Activated CD4-positive, alpha-beta T cell treated with anti-CD3 and anti-CD28 coated beads for 36 hours (primary cell): ENCODE measurements at places on chromosomes 13 and 19.
A peak's percentile ranks its signal among the peaks of the same experiment; 100 is the strongest.

DNA sequence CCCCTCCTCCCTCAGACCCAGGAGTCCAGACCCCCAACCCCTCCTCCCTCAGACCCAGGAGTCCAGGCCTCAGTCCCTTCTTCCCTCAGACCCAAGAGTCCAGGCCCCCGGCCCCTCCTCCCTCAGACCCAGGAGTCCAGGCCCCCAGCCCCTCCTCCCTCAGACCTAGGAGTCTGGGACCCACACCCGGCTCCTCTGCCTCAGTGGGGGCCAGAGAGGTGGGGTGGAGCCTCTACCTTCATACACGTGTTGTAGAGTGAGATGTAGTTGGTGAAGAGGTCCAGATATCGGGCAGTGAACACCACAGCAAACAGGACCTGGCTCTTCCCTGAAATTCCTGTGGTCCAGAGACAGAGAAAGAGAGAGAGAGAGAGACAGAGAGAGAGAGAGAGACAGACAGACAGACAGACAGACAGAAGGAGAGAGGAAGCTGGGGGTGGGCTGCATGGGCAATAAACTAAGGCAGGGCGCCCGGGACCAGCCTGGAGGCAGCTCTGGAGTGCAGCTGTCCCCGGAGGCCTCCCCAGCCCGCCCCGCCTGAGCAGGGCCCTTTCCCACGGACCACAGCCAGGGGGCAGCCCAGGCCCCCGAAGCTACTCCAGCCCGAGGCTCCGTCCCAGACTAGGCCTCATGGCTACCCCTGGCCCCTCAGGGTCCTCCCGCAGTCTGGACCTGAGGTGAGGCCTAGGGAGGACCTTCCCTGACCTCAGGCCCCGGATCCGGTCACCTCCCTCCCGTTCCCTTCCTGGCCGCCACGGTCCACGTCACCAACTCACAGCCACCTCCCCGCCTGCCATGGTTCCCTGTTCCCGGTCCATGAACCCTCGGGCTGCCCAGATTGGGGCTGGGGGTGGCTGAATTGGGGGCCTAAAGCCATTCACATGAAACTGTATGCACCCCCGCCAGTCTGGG is 907 bp downstream of the KDELR1 start:
- peak; percentile 83 for DNase-seq

GRCh38 chr13:69487576-69487975 is 620.0 kb upstream of the ATXN8OS start:
- no peak for DNase-seq

- DNase-seq: no peak
Measured at GRCh38 chr13:28268800-28269223, 130.5 kb downstream of the PAN3 start.

GRCh38 chr13:96397807-96398206 is 307.9 kb downstream of the HS6ST3 start:
- no peak for DNase-seq

GRCh38 chr13:26132756-26133155 is 80.9 kb upstream of the SHISA2 start:
- peak; percentile 6 for DNase-seq

GRCh38 chr19:45161738-45162607 is 1.2 kb upstream of the NKPD1 start:
- no peak for DNase-seq

DNA sequence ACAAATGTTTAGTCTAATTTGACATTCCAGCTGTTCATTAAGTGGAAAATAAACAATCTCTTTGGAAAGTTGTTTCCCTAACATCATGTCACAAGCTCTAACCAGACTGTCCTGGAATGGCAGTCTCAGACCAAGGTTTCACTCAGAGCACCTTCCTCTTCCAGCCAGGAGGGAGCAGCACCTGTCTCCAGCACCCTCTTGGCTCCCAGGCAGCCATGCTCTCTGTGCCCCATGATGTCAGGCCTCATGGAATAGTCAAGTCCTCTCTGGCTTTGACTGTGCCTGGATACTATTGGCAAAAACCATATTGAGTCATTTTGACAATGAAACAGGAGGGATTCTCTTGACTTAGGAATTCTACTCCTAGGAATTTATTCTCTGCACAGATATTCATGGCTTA is 171.4 kb downstream of the OXGR1 start:
- peak; percentile 20 for DNase-seq

GRCh38 chr13:95106562-95106961 is 194.7 kb downstream of the ABCC4 start:
- DNase-seq: no peak

DNA sequence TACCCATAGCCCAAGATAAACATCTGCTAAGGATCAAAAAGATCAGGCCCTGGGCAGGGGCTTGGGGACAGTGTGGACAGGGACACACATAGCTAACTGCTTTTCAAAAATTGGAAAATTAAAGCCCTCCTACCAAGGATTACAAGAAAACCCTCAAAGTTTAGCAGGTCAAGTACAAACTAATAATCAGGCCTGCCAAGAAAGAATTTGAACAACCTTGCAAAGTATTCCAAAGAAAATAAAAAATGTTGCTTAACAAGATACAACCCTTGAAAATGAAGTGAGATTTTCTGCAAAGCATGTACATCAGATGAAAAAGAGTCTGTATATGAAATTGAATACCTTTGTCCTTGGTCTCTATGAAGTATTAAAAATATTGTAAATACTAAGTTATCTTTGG is 67.3 kb downstream of the KLF12 start:
- no peak for DNase-seq

- DNase-seq: peak; percentile 76
Measured at GRCh38 chr13:21061029-21061763, at the start of gene LATS2. TSS of gene LATS2 (minus strand) at chr13:21061586. CDS start at chr13:21046026, 15,560 bp downstream.

DNA sequence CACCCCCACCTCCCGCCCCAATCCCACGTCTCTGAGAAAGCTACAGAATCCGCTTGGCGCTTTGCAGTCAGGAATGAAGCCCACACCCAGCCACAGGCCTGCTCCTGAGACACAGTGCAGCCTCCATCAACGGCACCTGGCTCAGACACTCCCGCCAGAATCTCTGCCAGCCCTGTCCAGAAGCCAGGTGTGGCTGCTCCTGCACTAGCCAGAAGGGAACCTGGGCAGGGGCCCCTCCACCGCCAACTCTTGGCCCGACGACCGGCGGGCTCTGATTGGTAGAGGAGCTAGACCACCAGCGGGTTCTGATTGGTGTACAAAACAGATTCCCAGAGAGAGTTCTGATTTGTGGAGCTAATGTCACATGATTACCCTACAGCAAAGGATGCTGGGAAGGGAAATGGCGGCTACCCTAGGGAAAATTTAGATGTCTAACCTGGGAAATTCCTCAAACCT is 2.9 kb upstream of the PPP6R1 start:
- DNase-seq: no peak

GRCh38 chr13:38440666-38441065 is 91.0 kb downstream of the UFM1 start:
- DNase-seq: no peak

DNA sequence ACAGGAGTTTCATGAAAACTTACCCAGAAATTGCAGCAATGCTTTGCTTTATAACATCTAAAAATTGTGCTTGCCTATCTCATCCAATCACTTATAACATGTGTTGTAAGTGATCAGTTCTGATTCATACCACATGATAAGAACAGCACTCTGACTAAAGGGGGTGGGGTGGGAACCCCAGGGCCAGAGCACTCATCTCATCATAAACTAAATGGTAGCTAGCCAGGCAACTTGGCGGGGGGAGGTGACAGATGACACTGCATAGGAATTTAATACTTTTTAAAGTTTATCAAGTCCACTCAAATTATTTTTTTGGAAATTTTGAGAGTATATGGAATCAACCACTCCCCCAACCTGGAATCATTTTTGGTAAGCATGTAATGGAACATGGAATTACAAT is 42.1 kb downstream of the FOXO1 start:
- peak; percentile 78 for DNase-seq

DNA sequence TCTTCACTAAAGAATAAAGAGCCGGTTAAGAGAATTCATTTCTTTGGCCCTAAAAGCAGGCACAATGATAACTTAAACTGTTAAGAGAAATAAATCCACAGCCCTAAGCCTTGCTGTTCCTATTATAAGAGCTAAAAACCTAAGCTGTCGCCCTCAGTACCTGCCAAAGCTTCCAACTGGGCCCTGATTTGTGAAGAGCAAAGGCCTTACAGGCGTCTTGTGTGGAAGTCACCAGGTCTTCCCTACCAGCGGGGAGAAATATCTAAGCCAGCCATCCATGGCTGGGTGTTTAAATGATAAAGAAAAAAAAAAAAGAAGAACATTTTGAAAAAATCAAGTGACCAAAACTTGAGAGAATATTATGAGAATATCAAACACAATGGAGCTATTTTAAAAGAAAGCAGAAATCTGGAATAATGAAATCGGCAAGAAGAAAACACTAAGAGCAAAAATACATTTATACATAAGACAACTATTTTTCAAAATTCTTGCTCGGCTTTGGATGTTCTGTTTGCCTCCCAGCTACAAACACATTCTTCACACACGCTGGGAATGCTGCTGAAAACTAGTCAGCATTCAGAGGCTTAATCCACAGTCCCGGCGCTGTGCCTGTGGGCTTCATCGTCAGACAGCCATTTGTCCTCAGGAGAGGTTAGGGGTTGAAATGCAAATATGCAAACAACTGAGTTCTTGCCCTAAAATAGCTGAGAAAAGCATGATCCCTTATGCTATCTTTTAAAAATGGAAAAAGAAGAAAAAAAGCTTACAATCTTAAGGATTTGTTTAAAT is 89.8 kb upstream of the LSM14A start:
- no peak for DNase-seq
